ENCODE measurements at places on chromosomes 1 and 21.

DNA sequence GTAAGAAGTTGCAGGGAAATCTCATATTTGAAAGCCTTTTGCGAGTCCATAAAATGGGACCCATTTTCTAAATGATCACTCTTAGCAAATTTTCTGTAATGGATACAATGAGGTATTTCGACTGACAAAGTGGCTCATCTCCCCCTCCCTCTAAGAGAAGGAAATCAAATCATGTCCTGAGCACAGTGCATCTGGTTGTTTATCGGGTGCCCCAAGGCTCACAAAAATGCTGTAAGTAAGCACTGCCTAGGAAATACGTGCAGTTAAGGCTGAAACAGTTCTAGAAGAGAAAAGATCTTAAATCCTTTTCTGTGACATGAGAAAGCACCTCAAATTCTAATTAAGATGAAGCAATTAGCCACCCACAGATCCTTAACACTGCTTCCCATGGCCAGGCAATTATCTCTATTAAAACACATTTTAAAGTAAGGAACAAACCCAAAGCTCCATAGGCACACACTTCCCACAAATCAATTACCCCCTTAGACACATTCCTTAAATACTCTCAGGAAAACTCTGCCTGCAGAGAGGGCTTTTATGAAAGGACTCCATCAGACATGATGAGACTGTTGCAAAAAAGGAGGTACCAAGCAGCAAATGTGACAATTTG, 216.3 kb downstream of the KCNH1 start:
- DNase-seq: no peak

DNA sequence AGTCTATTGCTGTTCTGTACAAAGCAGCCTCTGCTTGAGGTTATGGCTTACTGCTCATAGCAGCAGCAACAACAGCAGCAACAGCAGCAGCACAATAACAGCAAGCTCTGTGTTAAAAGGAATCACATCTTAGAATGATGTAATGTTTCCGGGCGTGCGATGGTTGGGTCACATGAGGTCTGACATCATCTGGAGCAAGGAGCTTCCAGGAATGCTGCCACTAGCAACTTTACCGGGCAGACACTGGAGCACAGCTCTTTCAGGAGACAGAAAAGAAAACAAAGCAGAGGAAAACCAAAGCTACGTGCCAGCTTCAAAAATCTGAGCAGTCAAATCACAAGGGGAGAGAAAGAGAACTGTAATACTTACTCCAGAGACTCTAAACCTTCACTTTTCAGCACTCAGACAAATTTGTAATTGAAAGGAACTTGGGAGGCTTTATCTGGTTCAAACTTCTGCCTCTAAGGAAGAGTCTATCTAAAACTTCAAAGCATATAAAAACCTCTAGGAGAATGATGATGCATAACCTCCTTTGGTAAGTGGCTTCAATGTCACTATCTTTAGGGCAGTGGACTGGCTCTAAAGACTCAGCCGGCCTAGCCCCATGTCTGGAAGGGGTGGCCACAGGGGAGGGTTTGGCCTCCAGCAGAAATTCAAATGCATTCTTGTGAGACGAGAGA, 28.3 kb upstream of the RAB3GAP2 start:
- no peak for DNase-seq

DNA sequence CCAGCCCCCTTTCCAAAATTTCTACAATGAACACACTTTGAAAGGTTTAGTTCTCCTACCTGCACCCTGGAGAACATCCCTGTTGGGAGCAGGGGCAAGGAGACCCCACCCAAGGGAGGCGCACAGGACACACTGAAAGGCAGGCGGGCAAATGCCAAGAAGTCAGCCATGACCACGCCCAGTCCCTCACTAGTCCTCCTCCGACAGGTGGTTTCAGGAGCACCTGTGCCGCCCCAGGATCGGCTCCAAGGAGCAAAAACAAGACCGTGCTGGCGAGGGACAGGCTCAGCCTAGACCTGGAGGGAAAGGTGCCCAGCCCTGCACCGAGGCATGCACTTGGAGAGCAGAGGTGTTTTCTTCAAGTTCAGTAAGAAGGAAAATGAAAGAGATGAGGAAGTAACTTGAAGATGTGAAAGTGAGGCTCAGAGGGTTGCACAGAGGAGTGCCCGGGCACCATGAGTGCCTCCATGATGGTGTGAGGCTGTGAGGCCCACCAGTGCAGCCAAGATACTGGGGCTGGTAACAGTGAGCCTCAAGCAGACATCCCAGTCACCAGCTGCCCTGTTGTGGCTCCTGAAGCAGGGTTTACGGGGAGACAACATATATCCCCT, 19.6 kb upstream of the NADK start:
- no peak for DNase-seq

DNA sequence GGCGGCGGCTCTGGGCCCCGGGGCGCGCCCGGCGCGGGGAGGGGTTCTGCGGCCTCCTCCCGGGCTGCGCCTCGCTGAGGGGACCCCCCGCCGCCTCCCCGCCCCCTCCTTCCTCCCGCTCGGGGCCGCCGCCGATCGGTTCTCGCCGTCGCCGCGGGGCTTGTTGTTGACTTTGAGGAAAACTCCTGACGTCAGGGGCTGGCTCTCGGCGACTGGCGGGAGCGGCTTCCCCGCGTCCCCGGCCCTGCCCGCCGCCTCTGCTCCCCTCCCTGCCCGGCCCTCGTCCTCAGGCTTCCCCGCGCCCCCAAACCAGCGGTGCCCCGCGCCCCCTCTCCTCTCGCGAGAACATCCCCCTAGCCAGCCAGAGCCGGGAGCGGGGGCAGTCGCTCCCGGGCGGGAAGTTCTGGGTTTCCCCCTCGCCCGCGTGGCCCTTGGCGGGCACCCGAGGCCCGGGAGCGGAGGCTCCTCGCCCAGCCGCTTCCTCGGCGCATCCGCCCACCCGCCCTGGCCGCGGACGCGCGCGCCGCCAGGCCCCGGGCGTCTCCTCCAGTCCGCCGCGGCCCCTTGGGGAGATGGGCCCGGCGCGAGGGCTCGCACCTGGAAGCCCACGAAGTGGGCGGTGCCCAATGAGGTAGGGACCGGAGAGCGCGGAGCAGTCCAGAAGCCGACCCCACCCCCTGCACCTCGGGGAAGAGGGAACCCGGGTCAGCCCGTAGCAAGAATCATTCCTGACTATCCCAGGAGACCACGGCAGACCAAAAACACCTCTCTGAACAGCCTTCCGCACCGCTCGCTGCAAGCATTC, 611 bp upstream of the AKT3 start:
- DNase-seq: peak; percentile 81

- DNase-seq: no peak
Measured at GRCh38 chr1:240876071-240876470, 264.1 kb upstream of the GREM2 start.

DNA sequence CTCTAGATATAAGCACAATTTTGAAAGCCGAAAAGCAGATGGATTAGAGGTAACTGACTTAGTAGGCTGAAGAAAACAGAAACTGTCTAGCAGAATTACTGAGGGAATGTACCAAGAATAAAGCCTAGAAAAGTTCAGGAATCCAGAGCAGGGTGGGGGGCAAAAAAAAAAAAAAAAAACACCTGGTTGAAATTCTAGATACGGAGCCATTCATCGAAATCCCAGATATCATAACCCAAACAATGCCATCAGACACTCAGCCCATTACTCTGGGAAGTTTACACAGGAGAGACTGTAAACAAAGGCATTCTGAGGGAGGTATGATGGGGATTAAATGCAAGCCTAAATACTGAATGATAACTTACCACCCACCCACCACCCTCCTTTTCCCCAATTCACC, 45.6 kb downstream of the ENAH start:
- DNase-seq: no peak

- DNase-seq: peak; percentile 14
Measured at GRCh38 chr1:53681977-53682685, 56.8 kb downstream of the GLIS1 start.

DNA sequence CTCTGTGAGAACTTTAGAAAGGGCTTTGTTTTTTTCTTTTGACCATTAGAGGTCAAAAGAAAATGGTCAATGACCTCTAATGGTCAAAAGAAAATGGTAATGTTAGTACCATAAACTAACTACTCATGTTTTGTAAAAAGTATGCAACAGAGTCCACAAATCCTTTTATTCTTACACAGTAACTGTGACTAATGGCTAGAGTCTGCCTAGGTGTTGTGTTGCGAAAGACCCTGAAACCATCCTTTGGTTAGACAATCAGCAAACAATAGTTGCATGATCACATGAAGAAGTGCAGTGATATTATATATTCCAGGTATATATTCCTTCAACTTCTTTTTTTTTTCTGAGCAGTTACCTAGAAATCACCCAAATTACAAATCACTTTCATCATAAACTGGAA, 40.9 kb downstream of the NEGR1 start:
- DNase-seq: no peak

DNA sequence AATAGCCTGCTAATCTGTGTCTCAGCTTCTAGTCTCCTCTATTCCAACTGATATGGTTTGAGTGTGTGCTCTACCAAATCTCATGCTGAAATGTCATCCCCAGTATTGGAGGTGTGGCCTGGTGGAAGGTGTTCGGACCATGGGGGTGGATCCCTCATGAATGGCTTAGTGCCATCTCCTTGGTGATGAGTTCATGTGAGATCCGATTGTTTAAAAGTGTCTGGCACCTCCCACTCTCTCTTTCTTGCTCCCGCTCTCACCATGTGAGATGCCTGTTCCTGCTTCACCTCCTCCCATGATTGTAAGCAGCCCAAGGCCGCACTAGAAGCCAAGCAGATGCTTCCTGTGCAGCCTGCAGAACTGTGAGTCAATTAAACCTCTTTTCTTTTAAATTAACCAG, 73.5 kb upstream of the CAMK1G start:
- DNase-seq: no peak

- DNase-seq: no peak
Measured at GRCh38 chr1:30538226-30538992, 185.0 kb downstream of the MATN1 start.

- no peak for DNase-seq
Measured at GRCh38 chr1:245986404-245987218, 520.5 kb downstream of the SMYD3 start.

GRCh38 chr1:204104331-204105130, 31.6 kb downstream of the SOX13 start:
- DNase-seq: no peak

DNA sequence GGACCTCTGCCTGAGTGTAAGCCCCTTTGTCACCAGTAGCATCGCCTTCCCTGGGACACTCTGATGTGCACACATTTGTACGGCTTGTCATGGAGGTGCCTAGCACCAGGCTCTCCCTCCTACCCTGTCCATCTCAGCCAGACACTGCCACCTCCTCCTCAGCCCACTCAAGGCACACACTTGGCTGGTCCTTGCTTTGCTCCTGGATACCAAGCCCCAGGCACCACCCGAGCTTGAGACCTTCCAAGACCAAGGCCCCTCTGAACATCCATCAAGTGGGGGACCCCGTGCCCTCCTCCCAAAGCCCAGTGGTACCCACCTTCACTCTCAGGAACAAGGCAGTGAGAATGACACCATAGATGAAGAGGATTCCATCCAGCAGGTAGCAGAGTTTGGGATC, 78.0 kb downstream of the CD247 start:
- DNase-seq: no peak

- no peak for DNase-seq
Measured at GRCh38 chr21:36415375-36415774, 30.2 kb downstream of the CHAF1B start.

GRCh38 chr1:155326020-155326526, 5.4 kb downstream of the RUSC1 start:
- DNase-seq: no peak

GRCh38 chr1:9542430-9542829, 3.2 kb downstream of the SLC25A33 start:
- no peak for DNase-seq

- DNase-seq: no peak
Measured at GRCh38 chr21:41965461-41966013, 11.7 kb upstream of the C2CD2 start.

GRCh38 chr1:243465081-243465480, 209.2 kb downstream of the SDCCAG8 start:
- no peak for DNase-seq

DNA sequence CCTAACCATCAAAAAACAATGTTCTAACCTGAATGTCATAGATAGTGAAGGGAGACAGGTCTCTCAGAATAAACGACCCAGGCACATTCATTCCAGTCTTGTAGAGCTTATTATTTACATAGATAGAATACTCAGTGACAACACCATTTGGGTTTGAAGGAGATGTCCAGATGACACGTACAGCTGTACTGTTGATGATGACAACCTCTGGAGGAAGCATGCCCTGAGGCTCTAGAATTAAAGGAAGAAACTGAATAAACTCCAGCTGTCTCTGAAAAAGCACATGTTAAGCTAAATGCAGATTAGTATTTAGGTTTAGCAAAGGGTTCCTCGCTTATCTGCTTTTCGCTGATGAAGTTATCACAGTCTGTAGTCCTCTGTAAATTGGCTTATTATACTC, 277.2 kb downstream of the KCTD3 start:
- DNase-seq: no peak

DNA sequence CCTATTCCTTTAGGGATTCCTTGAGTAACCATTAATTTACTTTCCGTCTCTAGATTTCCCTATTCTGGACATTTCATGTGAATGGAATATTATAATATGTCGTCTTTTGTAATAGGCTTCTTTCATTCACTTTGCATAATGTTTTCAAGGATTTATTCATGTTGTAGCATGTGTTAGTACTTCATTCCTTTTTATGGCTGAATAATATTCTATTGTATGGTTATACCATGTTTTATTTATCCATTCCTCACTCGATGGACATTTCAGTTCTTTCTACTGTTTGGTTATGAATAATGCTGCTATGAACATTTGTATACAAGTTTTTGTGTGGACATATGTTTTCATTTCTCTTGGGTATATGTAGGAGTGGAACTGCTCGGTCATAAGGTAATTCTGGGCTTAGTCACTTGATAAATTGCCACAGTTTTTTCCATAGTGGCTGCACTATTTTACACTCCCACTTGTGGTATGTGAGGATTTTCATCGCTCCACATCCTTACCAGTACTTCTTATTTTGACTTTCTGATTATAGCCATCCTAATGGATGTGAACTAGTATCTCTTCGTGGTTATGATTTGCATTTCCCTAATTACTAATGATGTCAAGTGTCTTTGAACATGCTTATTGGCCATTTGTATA, 17.7 kb downstream of the PPP2R5A start:
- DNase-seq: no peak

DNA sequence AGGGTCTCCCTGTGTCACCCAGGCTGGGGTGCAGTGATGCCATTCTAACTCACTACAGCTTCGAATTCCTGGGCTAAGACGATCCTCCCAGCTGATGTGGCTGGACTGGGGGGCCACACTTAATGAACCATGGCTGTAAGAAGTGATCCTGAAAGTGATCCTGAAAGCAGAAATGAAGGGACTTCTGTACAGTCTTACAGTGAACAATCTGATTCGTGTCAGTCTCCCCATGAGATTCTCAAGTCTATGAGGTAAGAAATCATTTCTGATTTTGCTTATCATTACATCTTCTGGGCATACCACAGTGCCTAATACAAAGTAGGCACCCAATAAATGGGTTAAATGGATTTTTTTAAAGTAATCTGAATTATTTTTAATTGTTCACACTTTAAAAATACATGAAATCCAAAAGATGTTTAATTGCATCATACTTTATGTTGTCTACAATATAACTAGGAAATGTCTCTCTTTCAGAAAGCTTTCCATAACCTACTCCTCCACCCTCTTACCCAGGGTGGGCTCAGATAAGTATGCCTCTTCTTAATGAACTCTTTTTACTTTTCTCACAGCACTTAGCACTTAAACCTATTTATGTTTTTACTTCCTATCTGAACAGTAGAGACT, 21.5 kb downstream of the TUT4 start:
- no peak for DNase-seq
